Small intestine (tissue), 16 donors: ENCODE measurements at places on chromosomes 3 and 15. TPM values are rescaled to one million over a fixed set of nuclear protein-coding genes. Genes with fewer than 3 reads are reported as not detected.

DNA sequence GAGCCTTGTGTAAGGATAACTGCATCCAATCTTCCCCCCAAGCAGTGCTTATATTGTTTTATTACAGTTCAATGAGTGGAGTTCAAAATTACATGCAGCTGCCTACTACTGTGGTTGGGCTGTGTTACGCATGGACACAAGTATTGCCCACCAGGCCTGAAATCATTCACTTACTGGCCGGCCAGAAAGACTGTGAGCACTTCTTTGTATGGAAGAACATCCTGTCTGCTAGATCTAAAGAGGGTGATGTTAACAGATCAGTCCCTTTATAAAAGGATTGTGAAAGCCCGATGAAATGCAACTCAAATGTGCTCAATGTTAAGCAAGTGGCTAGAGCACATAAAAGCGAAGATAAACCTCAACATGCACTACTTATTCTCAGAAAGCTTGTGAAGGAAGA is 132.5 kb downstream of the FOXP1 start:
- H3K27me3 ChIP-seq: no peaks in the 10 kb centered on the region
- H3K27ac ChIP-seq: no peak overlapping the region
- H3K4me3 ChIP-seq: no peak overlapping the region
- DNase-seq: peak; percentile 59

- H3K4me3 ChIP-seq: no peak overlapping the region
- H3K27me3 ChIP-seq: no peaks in the 10 kb centered on the region
- no peaks in the 10 kb centered on the region for H3K4me1 ChIP-seq
- H3K27ac ChIP-seq: no peak overlapping the region
These were observed 32.1 kb downstream of the CLDN18 start for GRCh38 chr3:138042043-138042442.

Gene REC114
- polyA plus RNA-seq: not detected

DNA sequence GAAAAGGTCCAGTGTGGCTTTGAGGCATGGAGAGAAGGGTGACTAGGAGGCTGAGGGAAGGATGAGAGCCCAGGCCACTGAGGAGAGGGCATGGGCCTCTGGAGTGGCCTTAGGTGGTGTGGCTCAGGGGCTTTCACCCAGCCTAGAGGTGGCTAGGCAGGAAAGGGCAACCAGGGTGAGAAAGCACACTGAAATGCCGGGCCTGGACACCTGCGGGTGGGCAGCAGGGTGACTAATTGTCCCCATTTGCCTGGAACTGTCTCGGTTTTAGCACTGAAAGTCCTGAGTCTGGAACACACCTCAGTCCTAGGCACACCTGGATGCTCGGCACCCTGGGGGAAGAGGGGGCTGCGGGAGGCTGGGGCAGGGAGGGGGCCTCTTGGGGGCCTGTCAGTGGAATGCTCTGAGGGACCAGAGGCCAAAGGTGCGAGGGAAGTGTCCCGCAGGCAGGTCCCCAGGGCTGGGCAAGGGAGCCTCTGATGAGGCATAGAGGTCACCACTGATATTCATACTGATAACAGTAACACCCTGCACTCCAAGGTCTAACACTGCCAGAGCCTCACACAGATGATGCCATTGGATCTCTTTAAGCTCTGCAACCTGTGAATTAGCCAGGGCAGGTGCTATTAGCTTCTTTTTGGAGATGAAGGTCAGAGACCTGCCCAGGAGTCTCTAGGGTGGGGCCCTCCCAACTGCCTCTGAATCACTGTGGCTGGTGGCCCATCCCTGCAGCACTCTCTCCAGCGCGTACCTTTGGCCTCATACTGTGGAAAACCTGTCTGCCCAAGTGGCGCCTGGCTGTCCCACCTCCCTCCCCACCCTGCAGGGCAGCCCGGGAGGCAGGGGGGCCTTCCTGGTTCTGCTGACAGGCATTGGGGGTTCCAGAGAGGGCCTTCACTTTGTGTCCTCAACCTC is 3.0 kb upstream of the PHGR1 start:
- peak; percentile 92 for DNase-seq
- peaks cover 10% of the 10 kb centered on the region for H3K4me1 ChIP-seq
- peak overlapping the region; percentile 97 for H3K27ac ChIP-seq

GRCh38 chr3:11606090-11606784 is 37.5 kb downstream of the VGLL4 start:
- peaks cover 16% of the 10 kb centered on the region for H3K4me1 ChIP-seq
- DNase-seq: no peak
- no peaks in the 10 kb centered on the region for H3K36me3 ChIP-seq
- H3K27ac ChIP-seq: no peak overlapping the region

DNA sequence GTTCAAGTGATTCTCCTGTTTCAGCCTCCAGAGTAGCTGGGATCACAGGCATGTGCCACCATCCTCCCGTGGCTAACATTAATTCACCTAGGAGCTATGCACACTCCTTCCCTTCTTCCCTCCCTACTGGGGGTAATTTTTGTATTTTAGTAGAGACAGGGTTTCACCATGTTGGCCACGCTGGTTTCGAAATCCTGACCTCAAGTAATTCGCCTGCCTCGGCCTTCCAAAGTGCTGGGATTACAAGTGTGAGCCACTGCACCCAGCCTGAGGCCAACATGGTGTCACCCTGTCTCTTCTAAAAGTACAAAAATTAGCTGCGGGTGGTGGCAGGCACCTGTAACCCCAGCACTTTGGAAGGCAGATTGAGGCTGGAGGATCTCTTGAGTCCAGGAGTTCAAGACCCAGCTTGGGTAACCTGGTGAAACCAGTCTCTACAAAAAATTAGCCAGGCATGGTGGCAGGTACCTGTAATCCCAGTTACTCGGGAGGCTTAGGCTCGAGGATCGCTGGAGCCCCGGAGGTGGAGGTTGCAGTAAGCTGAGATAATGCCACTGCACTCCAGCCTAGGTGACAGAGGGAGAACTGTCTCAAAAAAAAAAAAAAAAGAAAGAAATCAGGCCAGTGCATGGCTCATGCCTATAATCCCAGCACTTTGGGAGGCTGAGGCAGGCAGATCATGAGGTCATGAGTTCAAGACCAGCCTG is 6.1 kb downstream of the RNU5B-1 start:
- H3K4me3 ChIP-seq: no peak overlapping the region
- no peak for DNase-seq
- H3K27me3 ChIP-seq: no peaks in the 10 kb centered on the region
- no peaks in the 10 kb centered on the region for H3K4me1 ChIP-seq
- no peak overlapping the region for H3K27ac ChIP-seq

DNA sequence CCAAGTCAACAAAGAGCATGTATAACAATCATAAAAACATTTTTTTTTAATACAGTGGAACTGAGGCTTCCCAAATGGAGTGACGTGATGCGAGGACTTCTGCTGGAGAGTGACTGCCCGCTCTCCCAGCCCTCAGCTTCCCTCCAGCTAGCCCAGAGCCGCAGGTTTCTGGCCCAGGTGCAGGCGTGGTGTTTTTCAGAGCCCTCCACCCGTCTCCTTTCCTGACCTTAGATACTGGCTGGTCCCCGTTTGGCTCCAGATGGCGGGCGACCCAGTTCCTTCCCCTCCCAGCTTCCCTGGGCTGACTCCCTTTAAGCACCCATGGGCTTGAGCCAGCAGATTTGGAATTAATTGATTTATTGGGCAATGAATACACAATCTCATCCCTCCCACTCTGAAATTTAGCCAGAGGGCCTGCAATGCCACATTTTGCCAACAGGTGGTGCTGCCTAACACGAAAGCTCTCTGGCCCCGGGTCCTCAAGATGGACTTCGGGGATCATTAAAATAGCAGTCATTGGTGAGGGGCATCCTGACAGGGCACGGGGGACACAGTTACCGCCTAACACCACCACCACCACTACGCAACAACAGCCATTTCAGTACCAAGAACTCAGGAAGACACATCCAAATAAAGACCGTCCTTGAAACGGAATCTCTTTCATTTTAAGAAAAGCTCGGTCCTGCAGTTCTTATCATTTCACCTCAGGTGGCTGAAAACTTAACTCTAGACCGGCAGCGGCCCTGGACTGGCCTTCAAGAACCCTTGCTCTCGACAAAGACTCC is 47.5 kb upstream of the MUC4 start:
- no peaks in the 10 kb centered on the region for H3K4me1 ChIP-seq
- H3K36me3 ChIP-seq: peaks cover 11% of the 10 kb centered on the region
- H3K4me3 ChIP-seq: no peak overlapping the region
- DNase-seq: peak; percentile 79
- no peak overlapping the region for H3K27ac ChIP-seq
- H3K27me3 ChIP-seq: peaks cover 6% of the 10 kb centered on the region

DNA sequence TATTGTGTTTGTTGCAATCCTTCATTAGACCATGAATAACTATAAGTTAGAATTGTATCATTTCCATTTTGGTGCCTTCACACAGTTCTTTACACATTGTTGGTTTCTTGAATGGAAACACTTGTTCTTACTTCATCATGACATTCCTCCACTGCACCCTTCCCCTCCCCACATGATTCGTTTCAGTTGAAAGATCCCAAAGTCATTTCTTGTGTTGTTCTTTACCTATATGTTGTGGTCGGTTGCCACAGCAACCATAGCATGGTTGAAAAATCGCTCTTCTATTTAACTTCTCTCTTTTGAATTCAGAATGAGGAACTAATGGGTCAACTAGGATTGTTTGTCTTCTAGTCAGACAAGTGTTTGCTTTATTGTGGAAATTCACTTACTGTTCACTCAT is 103.3 kb downstream of the IL1RAP start:
- H3K36me3 ChIP-seq: no peaks in the 10 kb centered on the region
- H3K27ac ChIP-seq: no peak overlapping the region
- H3K4me1 ChIP-seq: no peaks in the 10 kb centered on the region

- no peak for DNase-seq
- no peaks in the 10 kb centered on the region for H3K27me3 ChIP-seq
- H3K27ac ChIP-seq: no peak overlapping the region
- peaks cover 6% of the 10 kb centered on the region for H3K36me3 ChIP-seq
- H3K4me3 ChIP-seq: no peak overlapping the region
These were observed 7.3 kb downstream of the ZBTB38 start for GRCh38 chr3:141375381-141376301.

DNA sequence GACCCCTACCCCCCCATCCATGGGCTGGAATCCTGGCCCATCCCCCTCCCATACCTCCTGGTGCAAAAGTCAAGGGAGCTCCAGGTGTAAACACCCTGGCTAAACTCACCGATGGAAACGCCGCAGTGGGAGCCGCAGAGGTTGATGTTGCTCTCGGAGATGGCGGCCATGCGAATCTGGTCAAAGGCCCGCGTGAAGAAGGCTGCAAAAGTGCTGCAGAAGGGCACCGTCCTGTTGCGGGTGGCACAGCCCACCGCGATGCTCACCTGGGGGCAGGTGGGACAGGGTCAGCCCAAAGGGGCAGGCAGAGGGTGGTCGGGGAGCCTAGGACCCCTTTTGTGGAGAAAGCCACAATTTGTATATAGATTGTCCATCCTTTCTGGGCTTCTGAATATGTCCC is 26.7 kb downstream of the TKT start:
- no peak overlapping the region for H3K4me3 ChIP-seq
- DNase-seq: no peak
- H3K27me3 ChIP-seq: no peaks in the 10 kb centered on the region

Gene TMOD2
- polyA plus RNA-seq: 0.45 TPM

DNA sequence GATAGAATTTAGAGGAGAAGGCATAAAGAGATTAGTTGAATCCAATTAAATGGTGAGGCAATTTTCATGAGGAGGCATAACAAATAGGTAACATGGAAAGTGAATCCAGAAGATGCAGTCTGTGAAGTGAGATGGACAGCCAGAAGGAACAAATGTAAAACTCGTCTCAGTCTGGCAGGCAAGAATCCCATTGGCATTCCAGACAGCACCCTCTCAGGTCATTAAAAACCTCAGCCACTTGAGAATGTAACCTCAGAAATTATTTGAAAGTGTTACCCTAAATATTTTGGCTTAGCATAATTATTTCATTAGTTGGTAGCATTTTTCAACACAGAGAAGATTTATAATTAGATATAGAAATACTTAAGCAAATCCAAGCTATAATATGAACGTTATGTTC is 342.3 kb downstream of the LRRC3B start:
- H3K36me3 ChIP-seq: no peaks in the 10 kb centered on the region
- no peak overlapping the region for H3K27ac ChIP-seq
- no peaks in the 10 kb centered on the region for H3K27me3 ChIP-seq

GRCh38 chr3:23459889-23460546 is 256.9 kb downstream of the UBE2E2 start:
- H3K36me3 ChIP-seq: no peaks in the 10 kb centered on the region
- no peak overlapping the region for H3K27ac ChIP-seq
- no peaks in the 10 kb centered on the region for H3K27me3 ChIP-seq
- H3K4me1 ChIP-seq: no peaks in the 10 kb centered on the region
- no peak for DNase-seq
- no peak overlapping the region for H3K4me3 ChIP-seq

DNA sequence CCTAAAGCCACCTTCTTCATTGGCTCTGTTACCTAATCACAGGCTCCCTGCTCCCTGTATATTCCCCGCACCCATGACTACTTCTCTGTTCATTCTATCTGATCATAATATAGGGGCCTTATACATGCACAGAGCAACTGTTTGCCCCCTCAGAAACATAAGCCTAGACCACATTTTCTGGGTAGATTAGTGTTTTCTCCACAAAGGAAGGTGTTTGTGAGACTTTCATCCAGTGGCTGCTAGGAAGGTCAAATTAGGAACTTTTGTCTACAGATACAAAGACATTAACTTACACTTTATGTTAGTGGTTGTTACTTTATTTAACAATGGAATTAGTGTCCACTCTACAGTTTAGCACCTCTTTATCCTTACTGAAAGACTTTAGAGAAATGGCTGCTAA is 174.9 kb downstream of the GHSR start:
- H3K4me3 ChIP-seq: no peak overlapping the region
- H3K27me3 ChIP-seq: no peaks in the 10 kb centered on the region
- no peak overlapping the region for H3K27ac ChIP-seq
- H3K4me1 ChIP-seq: no peaks in the 10 kb centered on the region
- no peak for DNase-seq

DNA sequence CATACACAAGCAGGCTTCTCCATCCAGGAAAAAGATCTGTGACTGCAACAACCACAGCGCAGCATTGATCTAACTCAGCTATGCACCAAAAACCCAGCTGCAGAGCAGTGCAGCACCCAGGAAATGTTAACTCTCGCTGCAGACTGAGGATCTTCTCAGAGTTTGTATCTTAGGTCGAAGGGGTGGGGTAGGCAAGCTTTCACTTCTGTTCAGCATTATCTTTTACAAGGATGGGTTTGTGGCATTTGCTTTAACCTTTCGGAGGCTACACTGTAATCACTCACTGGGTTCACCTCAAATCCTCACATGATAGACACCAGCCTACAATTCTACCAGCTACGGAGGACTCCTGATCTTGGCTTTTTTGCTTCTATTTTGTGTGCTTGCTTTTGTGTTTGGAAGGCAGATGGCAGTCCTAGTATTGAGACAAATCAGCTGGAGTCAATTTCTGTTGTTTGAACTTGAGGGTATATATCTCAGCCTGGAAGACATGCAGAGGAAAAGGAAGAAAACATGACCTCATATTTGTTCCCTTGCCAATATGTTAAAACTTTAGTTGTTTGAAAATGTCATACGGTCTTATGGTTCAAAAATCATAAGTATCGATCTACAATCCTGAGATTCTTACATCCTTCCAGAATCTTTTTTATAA is 25.2 kb downstream of the LRRK1 start:
- H3K36me3 ChIP-seq: no peaks in the 10 kb centered on the region
- no peak for DNase-seq
- no peaks in the 10 kb centered on the region for H3K27me3 ChIP-seq
- no peaks in the 10 kb centered on the region for H3K4me1 ChIP-seq
